ENCODE measurements at places on chromosomes 16 and 17.

DNA sequence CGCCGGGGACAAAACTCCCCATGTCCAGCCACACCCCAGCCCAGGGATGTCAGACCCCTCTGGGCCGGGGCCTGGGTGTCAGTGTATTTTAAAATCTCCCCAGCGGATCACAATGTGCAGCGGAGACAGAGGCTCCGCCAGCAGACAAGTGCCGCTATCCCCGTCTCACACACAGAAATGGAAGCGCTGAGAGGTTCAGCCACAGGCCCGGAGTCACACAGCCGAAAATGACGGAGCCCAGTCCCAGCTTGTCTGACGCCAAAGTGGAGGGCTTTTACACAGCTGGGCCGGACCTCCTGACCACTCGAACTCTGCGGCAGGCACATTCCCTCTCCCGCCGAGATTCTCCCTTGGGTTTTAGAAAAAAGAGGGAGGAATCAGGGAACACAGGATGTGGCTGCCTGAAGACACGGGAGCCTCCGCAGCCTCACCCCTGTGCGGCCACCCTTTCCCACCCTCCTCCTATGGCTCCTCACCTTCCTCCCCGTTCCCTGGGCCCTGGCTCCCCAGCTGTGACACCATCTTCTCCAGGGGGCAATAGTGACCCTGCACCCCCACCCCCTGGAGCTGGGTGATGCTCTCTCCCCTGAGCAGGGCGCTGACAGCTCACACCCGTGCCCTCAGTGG, 6.8 kb upstream of the OSGIN1 start:
- DNase-seq = no peak

DNA sequence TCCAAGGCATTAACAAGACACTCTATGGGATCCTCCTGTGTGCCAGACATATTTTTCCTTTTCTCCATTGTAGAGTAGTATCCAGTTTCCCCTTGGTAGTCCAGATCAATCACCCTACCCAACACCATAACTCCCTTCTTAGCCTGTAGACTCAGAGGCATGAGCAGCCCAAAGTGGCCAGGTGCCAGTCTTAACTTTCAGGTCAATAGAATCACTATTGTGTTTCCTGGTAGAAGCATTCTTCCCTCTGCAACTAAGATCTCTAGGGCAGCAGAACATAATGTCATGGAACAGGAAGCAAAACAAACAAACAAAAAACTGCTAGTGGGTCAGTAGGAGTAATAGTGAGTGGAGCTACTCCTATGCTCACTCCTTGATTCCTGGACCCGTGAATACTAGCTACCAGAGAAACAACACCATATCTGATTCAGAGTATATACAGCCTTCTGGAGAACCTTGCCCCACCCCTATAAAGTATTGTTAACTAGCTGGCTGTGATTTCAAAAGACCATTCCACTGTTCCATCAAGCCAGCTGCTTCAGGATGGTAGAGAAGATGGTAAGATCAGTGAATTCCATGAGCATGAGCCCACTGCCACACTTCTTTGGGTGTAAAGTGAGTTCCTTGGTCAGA, 11.2 kb upstream of the CLEC19A start:
- DNase-seq = peak; percentile 29

DNA sequence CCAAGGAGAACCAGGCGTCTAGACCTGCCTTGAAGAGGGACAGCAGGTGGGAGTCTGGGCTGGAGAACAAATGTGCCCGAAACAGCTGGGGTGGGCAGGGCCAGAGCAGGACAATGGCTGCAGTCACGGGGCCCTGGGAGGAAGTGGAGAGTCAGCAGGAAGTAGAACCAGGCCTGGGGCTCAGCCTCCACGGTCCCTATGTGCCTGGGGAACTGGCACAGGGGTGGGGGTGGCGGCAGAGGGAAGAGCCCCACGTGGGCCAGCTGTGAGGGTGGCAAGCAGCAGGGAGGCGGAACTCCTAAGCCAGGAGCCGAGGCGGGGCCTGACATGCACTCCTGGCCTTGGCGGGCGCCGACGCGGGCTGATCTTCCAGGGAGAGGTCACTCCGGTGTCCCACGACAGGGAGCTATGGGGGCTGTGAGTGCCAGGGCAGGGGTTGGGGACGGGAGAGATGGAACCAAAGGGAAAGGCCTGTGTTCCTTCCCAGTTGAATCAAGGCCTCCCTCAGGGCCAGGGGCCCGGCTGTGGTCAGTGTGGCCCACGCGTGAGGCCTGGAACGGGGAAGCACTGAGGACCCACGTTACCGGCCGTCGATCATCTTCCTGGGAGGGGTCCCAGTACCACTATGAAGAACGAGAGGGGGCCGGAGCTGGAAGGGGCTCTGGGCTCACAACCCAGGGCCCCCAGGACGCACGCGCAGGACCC, 42.7 kb downstream of the TIMM22 start:
- DNase-seq = no peak

DNA sequence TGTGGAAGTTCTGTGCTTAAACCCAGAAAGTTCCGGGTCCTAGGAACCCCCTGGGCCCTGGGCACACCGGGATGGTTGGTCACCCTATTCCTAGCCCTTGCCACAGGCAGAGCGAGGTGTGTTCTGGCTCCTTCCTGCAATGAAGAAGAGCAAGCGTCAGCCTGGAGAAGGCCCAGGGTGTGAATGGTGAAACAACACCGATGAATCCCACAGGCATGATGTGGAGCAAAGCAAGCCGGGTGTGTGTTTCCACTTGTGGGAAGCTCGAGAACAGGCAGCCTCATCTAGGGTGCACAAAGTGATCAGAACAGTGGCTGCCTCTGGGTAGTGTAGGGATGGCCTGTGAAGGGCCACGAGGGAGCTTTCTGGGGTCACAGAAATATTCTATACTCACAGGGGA, 13.8 kb downstream of the KCNG4 start:
- no peak for DNase-seq

DNA sequence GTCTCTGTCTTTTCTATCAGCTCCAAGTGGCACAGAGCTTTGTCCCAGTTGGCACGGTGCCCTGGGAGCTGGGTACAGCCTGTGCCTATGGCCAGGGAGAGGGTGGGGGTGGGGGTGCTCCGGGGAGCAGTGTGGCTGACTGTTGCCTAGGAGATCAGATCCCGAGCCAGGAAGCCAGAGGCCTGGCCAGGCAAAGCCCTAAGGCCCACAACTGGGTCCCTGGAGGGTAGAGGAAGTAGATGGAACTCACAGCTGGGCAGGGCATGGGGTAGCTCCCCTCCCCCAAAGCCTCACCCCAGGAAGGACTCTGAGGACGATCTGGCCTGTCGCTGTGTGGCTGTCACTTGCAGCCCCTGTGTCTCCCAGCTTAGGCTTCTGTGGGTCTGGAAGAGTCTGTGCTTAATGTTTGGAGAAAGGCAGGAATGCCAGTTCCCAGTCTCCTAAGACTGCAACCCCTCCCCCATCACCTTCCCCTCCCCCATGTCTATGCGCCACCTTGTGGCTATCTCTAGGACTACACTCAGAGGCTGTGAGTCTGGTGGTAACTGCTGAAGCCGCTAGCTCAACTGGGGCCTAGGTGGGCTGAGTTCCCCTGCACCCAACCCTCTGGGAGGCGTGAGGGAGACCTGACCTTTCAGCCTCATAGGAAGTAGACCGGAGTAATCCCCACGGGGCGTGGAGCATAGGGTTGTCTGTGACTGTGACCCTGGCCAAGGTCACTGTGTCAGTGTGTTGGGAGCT, 12.6 kb downstream of the THRA start:
- DNase-seq = no peak

DNA sequence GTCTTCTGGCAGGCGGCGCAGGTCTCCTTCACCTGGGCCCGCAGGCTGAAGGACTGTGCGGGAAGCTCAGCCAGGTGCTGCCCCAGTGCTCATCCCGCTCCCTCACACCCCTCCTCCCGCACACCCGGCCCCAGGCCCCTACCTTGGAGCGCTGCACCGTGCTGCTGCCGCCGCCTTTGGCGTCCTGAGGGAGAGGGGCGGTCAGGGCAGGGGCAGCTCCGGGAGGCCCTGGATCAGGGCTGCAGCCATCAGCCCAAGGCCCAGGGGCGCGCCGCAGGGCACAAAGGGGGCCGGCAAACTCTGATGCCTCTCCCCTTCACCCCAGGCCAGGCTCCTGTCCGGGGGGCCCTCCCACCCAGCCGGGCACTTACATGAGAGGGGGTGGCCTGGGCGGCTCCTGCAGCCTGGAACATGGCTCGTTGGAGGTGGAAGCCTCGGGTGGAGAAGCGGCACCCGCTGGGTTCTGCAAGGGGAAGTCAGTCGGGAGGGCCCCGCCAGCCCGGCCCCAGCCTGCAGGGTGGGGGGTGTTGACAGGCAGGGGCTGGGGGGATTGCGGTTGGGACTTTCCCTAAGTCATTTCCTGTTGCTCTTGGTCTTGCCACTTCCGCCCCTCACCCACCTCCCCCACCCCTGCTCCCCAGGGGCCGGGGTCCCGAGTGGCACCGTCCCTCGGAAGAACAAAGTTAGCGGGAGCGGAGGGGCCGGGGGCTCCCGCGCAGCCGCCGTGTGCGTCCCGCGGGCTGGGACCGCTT, 863 bp downstream of the LIMD2 start:
- DNase-seq = no peak
